ENCODE measurements at places on chromosomes 5 and 9.

- DNase-seq = no peak
Measured at GRCh38 chr5:154194345-154195329, 4.1 kb downstream of the GALNT10 start.

DNA sequence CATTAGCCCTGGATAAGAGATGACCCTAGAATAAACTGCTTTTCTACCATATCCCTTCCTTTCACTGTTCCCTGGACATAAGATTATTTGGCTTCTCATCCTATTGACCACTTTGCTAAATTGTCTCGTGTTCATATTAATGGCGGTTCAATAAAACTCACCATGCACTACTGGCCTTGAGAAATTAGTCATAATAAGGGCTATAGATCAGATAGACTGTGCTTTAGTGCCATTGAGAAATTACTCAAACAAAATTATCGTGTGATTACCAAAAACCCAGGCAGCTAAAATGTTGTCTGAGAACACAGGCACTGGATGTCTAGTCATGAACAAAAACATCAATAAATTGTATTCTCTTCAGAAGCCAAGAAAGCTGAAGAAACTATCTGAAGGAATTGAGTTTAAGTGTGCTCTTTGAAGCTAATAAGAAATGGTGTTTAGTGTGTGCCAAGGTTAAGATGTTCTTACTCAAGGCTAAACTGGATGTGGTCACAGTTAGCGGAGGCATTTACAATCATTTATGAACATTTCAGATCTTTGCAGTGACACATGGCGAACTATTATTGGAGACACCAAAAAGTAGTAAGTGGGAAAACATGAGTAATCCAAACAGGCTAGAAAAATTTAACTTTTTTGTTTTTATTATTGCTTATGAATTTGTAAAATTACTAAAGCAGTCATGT is 460.4 kb upstream of the RORB start:
- DNase-seq = no peak

DNA sequence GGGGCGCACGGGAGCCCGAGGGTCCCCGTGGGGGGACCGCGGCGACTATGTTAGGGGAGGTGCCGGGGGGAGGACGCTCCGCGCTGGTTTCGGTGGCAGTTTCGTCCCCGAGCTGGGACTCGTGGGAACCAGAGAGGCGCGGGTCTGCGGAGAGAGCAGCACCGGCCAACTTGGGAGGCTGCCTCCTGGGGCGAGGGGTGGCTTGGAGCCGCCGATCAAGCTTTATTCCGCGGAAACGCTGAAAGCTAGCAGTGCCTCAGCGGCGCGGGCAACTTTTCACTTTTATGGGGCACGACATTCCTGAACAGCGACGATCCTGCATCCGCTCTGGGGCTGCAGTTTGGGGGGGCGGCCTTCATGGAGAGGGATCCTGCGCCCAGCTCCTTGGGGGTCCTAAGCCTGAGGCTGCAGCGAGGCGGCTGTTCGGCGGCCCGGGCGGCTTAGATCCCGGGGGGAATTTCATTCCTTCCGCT is 369 bp downstream of the OCLN start:
- no peak for DNase-seq

DNA sequence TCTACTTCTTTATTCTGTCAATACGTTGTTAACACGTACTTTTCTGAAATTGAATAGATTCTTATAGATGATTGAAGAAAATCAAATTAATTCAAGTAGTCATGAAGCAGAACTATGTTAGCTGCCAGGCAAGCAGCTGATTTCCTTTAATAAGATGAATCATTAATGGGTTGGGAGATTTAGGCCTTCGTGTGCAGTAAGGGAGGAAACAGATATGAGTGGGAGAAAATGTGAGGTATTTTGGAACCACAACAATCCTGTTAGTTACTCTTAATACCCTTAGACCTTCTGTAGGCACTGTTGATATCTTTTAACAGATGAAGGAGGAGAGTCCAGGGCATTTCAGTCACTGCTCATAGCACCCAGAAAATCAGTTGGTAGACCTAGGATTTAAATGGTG is 121.0 kb downstream of the AOPEP start:
- DNase-seq = no peak

GRCh38 chr5:61120534-61120933 is 41.7 kb downstream of the SMIM15 start:
- DNase-seq = no peak

GRCh38 chr5:168502563-168503237 is 16.4 kb downstream of the RARS1 start:
- no peak for DNase-seq

- no peak for DNase-seq
Measured at GRCh38 chr5:139061856-139062255, 136.3 kb downstream of the SIL1 start.

- DNase-seq = no peak
Measured at GRCh38 chr5:14417276-14417730, 164.3 kb upstream of the OTULINL start.

- no peak for DNase-seq
Measured at GRCh38 chr9:8621416-8621815, 821.8 kb upstream of the DMAC1 start.

DNA sequence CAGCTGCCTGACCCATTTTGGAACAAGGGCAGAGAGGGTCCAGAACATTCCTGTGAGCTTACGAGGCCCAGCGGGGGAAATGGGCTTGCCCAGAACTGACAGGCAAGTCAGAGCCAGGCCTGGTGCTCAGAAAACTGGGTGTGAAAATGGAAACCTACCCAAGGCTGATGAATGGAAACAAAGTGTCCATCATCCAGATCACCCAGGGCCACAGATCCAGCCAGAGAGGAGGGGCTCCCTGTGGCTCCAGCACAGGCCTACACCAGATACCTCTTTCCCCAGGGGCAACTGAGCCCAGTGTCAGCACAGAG is 3.1 kb downstream of the CLTB start:
- DNase-seq = no peak

DNA sequence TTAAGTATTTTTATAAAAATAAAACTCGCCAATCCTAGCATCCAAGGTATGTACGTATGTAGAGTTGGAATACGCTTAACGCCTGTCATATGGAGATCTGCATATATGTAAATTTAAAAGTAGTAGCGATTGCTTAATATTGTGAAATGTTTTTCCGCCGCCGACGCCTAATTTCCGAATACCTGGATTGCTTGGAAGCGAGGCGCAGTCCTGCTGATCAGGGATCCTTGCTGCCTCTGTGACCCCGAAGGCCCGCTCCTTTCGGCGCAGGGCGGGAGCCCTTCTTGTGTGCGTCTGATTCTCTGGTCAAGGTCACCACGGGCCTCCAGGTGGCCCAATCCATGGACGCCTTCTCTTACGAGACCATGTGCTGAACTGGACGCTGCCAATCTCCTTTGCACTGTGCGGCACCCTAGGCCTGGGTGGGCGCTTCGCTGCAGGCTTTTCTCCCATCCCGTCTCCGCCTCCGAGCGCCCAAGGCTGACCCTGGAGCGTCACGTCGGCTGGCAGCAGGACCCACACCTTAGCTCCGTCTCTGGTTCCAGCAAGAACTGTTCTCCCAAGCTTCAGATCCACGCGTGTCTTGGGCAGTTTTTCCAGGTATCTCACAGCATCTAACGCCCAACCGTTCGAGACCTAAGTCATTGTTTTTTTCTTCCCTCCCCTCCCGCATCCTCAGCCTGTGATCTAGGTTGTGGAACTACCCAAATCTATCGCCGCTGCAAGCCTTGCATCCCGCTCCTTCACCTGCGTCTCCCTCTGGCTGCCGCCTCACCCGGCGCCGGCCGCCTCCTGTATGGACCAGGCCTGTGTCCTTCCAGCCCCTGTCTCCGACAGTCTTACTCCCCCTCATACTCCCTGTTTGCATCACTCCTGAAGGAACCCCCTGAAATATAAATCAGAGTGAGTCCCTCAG is 3.6 kb upstream of the TRIM41 start:
- DNase-seq = no peak

DNA sequence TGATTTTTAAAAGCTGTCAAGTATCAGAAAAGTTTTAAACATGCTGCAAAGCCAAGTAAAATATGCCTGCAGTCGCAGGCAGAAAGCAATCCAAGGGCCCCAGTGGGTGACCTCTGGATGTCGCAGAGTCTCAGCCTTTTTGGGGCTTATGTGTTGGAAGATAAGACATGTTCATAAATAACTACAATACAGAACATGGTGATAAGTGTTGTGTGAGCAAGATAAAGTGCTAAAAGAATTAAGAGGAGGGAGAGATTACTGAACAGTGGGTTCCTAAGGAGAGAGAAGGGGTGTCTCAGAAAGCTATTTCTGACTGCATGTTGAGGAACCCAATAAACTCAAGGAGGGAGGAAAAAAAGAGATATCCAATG is 78.9 kb upstream of the ADRB2 start:
- DNase-seq = no peak

- DNase-seq = no peak
Measured at GRCh38 chr5:8825139-8825757, 720.6 kb downstream of the SEMA5A start.

DNA sequence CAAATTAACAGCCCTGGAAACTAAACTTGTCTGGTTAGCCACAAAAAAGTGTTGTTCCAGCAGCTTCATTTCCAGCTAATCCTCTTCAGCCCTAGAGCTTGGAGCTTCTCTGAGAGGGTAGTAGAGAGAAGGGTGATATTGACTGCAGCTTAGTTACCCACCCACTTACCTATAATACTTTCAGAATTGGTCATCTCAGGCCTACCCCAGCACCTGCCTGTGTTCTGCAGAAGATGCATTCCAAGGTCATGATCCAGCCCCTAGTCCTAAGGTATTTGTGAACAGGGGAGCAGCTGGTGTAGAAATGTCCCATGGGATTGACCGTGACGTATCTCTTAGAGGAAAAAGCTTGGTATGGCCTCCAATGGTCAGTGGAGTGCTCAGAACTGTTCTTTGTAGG is 289.0 kb downstream of the NR3C1 start:
- no peak for DNase-seq

GRCh38 chr5:32027717-32028458 is 146.2 kb downstream of the GOLPH3 start:
- no peak for DNase-seq

GRCh38 chr5:175325681-175326080 is 118.3 kb downstream of the DRD1 start:
- no peak for DNase-seq

All from activated CD4-positive, alpha-beta T cell treated with anti-CD3 and anti-CD28 coated beads, Interleukin-2, amount 50 U/mL, for 4 hours (primary cell).